ENCODE measurements at places on chromosomes 3 and 15. TPM values are rescaled to one million over a fixed set of nuclear protein-coding genes. Genes with fewer than 3 reads are reported as not detected.

GRCh38 chr15:91102546-91103330 lies 2.7 kb downstream of the SV2B start:
- DNase-seq: no peak

The ANKUB1 gene
- total RNA-seq: 2.8 TPM

DNA sequence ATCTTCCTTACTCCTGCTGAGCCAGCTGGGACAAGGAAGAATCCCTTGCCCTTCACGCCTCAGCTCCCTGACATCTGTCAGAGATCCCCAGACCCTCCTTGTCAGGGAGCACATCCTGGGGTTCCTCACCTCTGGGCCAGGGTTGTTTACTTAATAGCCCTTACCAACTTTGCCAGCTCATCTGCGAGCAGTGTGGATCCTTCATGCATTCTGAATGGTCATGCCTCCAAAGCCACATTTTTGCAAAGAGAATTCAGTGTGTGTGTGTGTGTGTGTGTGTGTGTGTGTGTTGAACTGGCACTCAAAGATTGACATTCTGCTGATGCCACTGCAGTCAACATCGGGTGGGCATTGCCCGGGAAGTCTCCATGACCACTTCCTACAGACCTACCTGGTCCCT lies 112.6 kb downstream of the SLC49A4 start:
- DNase-seq: no peak

The KY gene
- 3.3 TPM for total RNA-seq

DNA sequence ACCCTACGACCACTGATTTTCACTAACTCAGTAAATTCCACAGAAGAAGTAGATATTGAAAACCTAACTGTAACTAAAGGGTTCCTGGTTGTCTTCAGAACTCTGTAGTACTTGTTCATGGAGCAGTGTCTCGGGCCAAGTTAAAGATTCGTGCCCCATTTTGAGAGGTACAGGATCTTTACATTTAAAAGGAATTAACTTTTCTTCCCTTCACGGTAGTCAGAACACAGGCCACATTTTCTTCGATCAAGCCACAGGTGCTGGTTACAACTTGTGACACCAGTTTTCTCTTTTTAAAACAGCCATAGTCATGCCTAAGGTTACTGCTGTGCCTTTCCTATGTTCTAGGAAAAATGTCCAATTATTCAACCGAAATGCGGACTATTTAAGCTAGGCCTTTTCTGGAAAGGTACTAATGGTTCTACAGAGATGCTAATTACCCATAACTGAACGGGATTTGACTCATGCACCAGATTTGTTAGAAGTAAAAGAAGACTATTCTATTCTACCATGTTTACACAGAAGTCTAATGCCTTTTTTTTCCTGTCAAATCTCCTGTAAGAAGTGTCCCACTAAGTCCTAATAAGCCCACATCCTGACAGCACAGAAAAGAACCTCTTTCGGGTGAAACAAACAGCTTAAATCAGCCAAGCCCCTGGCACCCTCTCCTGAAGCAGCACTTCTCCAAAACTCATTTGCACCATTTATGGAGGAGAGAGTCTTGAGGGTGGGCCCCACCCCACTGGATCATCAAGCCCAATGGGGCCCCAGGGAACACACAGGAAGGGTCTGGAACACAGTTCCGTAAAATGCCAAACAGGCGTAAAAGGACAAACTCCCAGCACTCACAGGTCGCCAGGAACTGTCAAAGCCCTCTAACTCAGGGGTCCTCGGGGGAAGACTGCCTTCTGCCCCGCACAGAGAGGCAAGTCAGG lies 1.9 kb downstream of the LRIG1 start:
- DNase-seq: no peak

The C2CD4A gene
- total RNA-seq: not detected

GRCh38 chr15:38533416-38533915 lies 31.1 kb downstream of the RASGRP1 start:
- no peak for DNase-seq

The PPM1L gene
- 10.0 TPM for total RNA-seq

- DNase-seq: peak; percentile 61
Observed at GRCh38 chr3:159273608-159274007, 471.8 kb downstream of the MFSD1 start.

The PATL2 gene
- 2.9 TPM for total RNA-seq

The FSIP1 gene
- total RNA-seq: 0.85 TPM

GRCh38 chr3:164940745-164941144 lies 137.6 kb downstream of the SI start:
- DNase-seq: no peak

DNA sequence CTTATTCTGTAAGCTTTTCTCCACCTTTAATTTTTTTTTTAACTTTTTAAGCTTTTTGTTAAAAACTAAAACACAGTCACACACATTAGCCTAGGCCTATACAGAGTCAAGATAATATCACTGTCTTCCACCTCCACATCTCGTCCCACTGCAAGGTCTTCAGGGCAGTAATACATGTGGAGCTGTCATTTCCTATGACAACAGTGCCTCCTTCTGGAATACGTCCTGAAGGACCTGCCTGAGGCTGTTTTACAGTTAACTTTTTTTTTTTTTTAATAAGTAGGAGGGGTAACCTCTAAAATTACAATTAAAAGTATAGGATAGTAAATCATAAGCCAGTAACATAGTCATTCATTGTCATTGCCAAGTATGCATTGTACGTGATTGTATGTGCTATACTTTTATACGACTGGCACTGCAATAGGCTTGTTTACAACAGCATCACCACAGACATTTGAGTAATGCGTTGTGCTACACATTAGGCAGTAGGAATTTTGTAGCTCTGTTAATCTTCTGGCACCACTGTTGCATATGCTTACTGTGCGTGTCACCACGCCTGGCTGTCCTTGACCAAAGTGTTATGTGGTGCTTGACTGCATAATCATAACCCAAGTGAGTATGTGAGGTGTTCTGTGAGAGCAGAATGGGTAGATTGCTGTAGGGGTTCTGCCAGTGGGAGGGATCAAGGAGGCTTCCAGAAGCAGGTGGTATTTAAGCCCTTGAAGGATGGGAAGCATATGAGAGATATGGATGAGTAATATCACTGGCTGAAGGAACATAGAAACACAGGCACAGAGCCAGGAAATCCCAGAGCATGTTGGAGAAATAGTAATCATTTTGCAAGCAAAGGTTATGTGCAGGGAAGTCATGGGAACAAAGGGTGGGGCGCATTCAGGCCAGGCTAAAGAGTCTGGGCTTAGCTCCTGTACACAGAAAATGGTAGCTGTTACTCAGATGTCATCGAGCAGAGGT lies 18.3 kb downstream of the FBXO22 start:
- peak; percentile 60 for DNase-seq

The DPPA2 gene
- total RNA-seq: not detected

Measured in sciatic nerve (tissue), 2 donors.